T-cell (primary cell): ENCODE measurements at places on chromosomes 2 and 18. TPM values are rescaled to one million over a fixed set of nuclear protein-coding genes. Genes with fewer than 3 reads are reported as not detected.

DNA sequence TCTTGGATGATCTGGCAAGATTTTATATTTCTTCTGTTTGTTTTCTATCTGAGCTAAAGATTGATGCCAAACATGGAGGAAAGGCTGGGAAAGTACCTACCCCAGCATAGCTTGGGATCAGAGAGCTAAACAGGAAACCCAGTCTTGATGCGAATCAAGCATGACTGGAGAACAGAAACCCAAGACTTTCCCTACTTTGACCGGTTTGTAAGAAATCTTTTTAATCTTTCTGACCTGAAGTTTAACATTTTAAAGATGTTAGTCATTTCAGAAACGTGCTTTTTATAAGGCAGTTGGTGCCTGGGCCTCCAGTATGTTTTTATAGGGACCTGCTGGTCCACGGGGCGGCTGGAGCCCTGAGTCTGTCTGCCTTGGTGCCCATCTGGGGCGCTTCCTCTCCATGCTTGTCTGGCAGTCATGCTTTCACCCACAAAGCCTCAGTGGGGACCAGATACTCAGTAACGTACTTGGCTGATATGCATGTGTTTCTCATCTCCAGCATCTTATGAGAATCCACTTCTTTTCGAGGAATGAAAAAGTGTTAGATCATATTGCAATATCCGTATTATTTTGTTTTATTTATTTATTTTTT, 266.5 kb downstream of the PTGR3 start:
- H3K36me3 ChIP-seq = no peaks in the 10 kb centered on the region
- peak overlapping the region; percentile 8 for H3K27ac ChIP-seq
- H3K4me3 ChIP-seq = no peak overlapping the region

DNA sequence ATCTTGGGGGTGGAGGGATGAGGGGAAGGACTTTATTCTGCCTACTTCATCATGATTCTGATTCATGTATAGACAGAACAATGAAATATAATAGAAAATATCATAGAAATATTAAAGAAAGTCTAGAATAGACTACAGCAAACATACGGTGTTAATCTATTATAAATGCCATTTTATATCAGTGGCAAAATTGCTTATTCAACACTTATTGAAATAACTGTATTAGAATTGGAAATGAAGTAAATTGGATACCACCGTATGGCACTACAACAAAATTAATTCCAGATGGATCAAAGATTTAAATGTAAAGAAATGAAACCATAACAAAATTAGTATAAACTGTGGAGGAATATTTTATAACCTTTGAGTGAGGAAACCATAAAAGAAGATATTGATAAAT, 213.3 kb upstream of the CTAGE1 start:
- H3K36me3 ChIP-seq = no peaks in the 10 kb centered on the region
- no peak overlapping the region for H3K27ac ChIP-seq
- no peaks in the 10 kb centered on the region for H3K27me3 ChIP-seq
- no peak overlapping the region for H3K4me3 ChIP-seq
- no peak for DNase-seq

DNA sequence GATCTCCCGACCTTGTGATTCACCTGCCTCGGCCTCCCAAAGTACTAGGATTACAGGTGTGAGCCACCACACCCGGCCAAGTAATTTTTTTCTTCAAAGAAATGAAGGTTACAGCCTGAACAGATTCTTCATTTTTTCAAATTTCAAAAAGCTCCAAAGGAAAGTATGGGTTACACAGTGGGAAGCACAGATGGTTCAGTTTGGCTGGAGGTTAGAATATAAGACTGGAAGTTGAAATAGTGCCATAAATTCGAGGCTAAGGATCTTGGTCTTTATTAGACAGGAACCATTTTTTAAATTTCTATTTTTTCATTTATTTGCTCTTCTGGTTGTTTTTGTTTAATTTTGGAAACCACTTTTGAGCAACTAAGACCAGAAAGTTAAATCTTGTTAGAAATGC, 120.0 kb downstream of the STK39 start:
- no peaks in the 10 kb centered on the region for H3K4me1 ChIP-seq
- no peak overlapping the region for H3K27ac ChIP-seq
- DNase-seq = no peak
- no peaks in the 10 kb centered on the region for H3K27me3 ChIP-seq
- H3K36me3 ChIP-seq = peaks cover 60% of the 10 kb centered on the region

DNA sequence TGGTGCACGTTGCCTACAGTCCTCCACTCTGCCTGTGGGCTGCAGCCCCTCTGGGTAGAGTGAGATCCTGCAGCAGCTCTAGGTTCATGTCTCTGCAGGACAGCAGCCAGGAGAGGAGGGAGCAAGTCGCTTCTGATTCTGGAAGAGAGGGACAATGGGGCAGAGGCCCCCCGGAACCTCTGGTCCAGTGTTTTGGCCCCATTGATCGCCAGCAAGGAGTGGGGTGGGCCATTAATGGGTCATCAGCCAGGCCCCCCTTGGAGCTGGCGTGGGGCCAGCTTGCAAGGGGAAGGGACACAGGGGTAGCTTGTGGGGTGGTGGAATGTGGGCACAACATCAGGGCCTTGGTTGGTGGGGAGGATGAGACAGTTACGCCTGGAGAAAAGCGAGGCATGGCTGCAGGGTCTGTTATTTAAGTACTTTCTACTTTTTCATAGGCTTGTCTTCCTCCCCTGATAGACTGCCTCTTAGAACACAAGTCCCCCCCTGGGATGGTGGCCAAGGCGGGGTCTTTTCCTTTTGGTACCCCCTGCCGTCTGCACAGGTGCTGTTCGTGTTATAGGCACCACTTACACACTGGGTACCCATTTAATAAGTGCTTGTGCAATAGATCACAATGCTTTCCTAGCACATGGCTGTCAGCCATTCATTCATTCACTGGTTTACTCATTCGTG, 44.6 kb downstream of the INHBB start:
- no peaks in the 10 kb centered on the region for H3K36me3 ChIP-seq
- no peak for DNase-seq
- peaks cover 2% of the 10 kb centered on the region for H3K27me3 ChIP-seq
- no peaks in the 10 kb centered on the region for H3K4me1 ChIP-seq

GRCh38 chr2:150963336-150963735, 298.3 kb downstream of the RBM43 start:
- H3K4me1 ChIP-seq = no peaks in the 10 kb centered on the region
- no peak overlapping the region for H3K27ac ChIP-seq
- no peak for DNase-seq
- H3K4me3 ChIP-seq = no peak overlapping the region

DNA sequence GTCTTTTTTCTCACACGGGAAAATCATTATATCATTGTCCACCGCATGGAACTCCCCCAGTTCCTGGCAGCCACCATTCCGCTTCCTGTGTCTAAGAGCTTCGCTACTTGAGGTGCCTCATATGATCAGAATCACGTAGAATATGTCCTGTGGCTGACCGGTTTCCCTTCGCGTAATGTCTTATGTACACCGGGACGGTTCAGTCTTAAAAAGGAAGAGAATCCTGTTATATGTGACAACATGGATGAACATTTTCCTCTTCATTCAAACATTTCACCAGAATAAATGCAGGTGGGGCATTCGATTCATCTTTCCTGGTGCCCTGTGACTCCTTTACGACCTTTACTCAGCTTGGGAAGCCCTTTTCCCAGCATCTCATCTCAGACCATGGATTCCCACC, 131.7 kb upstream of the TWIST2 start:
- peaks cover 35% of the 10 kb centered on the region for H3K27me3 ChIP-seq
- no peak overlapping the region for H3K27ac ChIP-seq
- H3K4me3 ChIP-seq = no peak overlapping the region
- no peaks in the 10 kb centered on the region for H3K4me1 ChIP-seq
- DNase-seq = no peak

GRCh38 chr2:11228692-11229091, 73.4 kb downstream of the SLC66A3 start:
- no peaks in the 10 kb centered on the region for H3K27me3 ChIP-seq
- H3K36me3 ChIP-seq = peaks cover 8% of the 10 kb centered on the region
- no peaks in the 10 kb centered on the region for H3K4me1 ChIP-seq
- no peak for DNase-seq
- no peak overlapping the region for H3K4me3 ChIP-seq
- H3K27ac ChIP-seq = no peak overlapping the region

DNA sequence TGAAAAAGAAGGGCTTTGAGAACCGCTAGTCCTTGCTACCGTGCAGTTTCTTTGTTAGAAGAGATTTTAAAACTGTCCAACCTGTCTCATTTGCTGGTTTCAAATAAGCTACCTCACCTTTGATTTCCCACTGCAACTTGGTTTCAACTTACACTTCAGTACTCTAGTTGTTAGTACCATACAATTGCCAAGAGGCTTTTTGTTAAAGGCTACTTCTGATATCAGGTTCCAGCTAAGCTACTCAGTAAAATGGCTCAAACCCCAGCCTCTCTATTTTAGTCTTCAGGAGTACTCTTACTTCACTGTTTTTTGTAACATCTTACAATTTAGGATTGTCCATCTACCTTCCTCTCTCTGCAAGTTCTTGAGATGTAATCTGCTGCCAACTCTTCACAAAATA, 91.6 kb downstream of the INO80D start:
- no peaks in the 10 kb centered on the region for H3K4me1 ChIP-seq
- no peak for DNase-seq
- H3K36me3 ChIP-seq = peaks cover 3% of the 10 kb centered on the region

- no peaks in the 10 kb centered on the region for H3K36me3 ChIP-seq
- no peak for DNase-seq
- no peak overlapping the region for H3K27ac ChIP-seq
- no peak overlapping the region for H3K4me3 ChIP-seq
Measured at GRCh38 chr2:88680916-88681315, 10.6 kb upstream of the RPIA start.

- H3K27ac ChIP-seq = no peak overlapping the region
- H3K4me1 ChIP-seq = no peaks in the 10 kb centered on the region
- H3K27me3 ChIP-seq = no peaks in the 10 kb centered on the region
- DNase-seq = no peak
Measured at GRCh38 chr2:102581911-102582310, 37.4 kb upstream of the SLC9A2 start.

GRCh38 chr2:129193961-129194360, 785.5 kb upstream of the RAB6C start:
- H3K4me1 ChIP-seq = no peaks in the 10 kb centered on the region
- H3K36me3 ChIP-seq = no peaks in the 10 kb centered on the region
- DNase-seq = no peak
- no peak overlapping the region for H3K4me3 ChIP-seq

DNA sequence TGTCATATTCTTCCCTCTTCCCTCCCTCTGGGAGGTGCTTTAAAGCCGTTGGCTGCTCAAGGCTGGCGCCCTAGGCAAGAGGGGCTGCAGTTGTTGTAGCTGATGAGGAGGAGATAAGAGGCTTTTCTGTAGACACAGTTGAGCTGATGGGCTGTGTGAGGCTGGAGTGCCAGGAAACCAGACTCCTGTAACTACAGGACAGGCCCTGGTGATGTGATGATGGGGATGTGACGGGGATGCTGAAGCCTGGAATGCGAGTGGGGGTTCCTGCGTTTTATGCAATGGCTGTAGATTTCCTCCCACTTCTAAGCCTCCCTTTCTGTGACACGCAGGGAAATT, 5.7 kb upstream of the EFR3B start:
- H3K36me3 ChIP-seq = no peaks in the 10 kb centered on the region
- no peak overlapping the region for H3K4me3 ChIP-seq

Gene PFN4
- not detected for total RNA-seq

Gene SPATA3
- not detected for total RNA-seq

Gene DYNAP
- not detected for total RNA-seq

Gene EHD3
- 3.2 TPM for total RNA-seq

Gene CPO
- not detected for total RNA-seq

Gene HK2
- total RNA-seq = 9.2 TPM

Gene TSPYL6
- total RNA-seq = not detected
